Non-pigmented ciliary epithelial cell (primary cell): ENCODE measurements at places on chromosomes 11 and 22.
A peak's percentile ranks its signal among the peaks of the same experiment; 100 is the strongest.

DNA sequence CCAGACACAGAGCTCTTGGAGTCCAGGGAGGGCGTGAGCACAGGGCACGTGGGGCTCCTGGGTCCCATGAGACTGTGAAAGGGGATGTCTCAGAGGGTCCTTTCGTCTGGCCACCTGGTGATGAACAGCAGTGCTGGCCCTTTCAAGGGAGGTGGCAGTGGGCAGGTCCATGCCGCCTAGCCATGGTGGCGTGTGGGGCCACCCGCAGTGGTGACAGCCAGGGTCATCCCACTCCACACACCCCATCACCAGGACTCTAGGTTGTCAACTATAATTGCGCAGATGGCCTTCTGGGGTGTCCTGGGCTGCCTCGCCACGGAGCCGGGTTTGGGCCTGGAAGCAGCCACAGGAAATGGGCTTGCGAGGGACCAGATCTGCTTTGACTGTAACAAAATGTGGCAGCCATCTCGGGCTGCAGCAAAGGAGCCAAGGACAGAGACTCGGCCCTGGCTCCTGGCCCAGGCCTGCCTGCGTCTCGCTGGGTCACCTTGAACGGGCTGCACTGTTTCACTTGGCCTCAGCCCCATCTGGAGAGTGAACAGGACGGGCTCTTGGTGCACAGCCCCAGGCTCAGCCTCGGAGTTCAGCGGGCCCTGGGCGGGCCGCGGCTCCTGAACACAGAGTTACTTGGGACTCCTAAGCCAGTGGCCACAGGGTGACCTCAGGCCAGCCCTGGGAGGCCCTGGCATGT lies 1350.5 kb downstream of the BRD1 start:
- no peak for DNase-seq

DNA sequence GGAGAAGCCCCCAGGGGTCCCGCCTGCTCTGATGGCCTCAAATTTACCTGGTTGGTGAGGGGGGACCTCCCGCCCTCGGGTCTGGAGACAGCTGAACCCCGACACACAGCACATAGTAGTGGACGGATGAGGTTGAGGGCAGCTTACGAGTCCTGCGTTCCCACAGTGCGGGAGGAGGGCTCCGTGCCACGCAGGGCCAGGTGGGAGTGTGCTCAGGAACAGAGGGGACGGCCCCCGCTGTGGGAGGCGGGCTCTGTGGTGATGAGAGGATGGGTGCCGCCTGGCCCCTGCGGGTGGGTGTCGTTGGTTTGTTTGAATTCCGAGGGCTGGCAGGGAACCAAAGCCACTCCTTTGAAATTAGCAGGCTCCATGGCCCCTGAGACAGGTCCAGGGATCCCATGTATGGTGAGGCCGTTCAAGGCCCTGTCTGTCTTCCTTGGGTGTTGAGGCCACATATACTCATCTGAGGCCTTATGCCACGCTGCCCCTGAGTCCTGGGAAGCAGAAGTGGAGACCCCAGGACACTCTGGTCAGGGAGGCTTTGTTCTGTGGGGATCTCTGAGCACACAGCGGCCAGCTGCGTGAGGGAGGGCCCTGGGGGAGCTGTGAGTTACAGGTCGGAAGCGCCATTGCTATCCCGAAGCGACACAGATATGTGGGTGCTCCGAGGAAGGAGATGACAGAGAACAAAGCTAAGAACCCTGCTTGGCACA lies 21.9 kb downstream of the NADSYN1 start:
- no peak for DNase-seq

DNA sequence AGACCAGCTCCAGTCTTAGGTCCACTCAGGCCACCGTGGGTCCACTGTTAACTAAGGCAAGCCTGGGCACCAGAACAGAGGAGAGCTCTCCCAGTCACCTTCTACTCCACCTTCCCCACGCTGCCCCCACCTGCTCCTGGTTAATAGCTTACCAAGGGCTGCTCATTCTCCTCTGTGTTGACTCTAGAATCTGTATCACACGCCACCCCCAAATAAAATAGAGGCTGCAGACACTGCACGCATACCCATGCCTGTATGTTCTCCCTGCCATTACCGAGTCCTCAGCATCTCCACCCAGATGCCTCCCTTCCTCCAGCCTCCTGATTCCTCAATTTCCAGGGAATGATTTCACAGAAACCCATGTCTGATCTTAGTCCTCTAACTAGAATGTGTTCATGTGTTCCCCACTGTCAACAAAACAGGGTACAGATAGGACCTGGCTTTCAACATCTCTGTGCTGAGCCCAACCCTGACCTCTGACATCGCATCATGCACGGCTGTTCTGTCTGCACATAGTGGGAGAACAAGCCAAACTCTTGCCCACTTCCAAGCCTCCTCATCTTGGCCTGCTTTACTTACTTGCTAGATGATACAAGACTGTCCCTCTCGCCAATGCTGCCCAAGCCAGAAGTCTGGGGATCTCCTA lies 49.8 kb downstream of the SMCO4 start:
- no peak for DNase-seq

GRCh38 chr11:117796456-117796871 lies 552 bp downstream of the DSCAML1 start:
- DNase-seq = no peak

DNA sequence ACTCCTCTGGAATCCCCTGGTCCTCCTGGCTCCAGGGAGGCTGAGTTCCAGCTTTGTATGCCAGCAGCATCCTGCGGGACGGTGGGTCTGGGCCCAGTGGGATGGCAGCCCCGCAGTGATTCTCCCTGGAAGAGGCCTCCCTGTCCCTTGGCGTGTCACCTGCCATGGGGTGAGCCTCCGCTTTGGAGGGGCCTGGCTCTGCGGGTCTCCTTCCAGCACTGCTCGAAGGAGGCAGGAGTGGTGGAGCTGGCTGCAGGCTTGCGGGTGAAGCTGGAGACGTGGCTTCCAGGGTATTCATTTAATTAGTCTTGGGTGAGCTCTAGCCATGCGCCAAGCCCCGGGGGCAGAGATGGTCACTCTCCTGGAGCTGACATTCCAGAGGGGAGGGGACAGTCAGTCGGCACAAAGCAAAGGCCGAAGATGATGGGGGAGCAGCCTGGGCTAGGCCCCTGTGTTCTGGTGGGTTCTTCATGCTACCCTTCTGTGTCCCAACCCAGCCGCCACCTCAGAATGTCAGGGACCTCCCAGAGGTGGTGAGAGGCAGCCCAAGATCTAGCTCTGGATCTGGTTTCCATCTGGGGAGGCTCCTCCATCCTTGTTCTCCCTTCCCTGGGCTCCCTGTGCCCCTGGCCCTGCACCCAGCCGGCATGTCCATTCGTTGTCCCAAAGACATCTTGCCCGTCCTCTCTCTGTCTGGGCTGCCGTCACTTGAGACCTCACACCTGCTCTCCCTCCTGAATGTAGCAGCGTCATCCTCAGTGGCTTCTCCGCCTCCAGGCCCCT lies 1332.5 kb downstream of the BRD1 start:
- DNase-seq = no peak

- DNase-seq = peak; percentile 18
Observed at GRCh38 chr11:85076535-85077330, 550.4 kb downstream of the DLG2 start.

- no peak for DNase-seq
Observed at GRCh38 chr11:134714021-134714656, 302.1 kb upstream of the B3GAT1 start.
